ENCODE measurements at places on chromosomes 3 and 15. TPM values are rescaled to one million over a fixed set of nuclear protein-coding genes. Genes with fewer than 3 reads are reported as not detected.

Gene PATL2
- polyA plus RNA-seq = 21.3 TPM

Gene SMCO1
- polyA plus RNA-seq = not detected

Gene GALNT15
- polyA plus RNA-seq = not detected

Gene LYZL4
- polyA plus RNA-seq = not detected

Gene SUCNR1
- 0.07 TPM for polyA plus RNA-seq

Gene STAB1
- polyA plus RNA-seq = not detected

GRCh38 chr15:101022876-101023275, 103.7 kb downstream of the LRRK1 start:
- no peaks in the 10 kb centered on the region for H3K27me3 ChIP-seq
- DNase-seq = no peak
- peaks cover 20% of the 10 kb centered on the region for H3K36me3 ChIP-seq
- H3K4me3 ChIP-seq = no peak overlapping the region
- H3K4me1 ChIP-seq = no peaks in the 10 kb centered on the region

- no peaks in the 10 kb centered on the region for H3K27me3 ChIP-seq
- no peak for DNase-seq
- H3K36me3 ChIP-seq = no peaks in the 10 kb centered on the region
- H3K4me3 ChIP-seq = no peak overlapping the region
- no peak overlapping the region for H3K27ac ChIP-seq
- H3K4me1 ChIP-seq = peaks cover 7% of the 10 kb centered on the region
These were observed 536.4 kb downstream of the UNC13C start for GRCh38 chr15:54514601-54515000.

DNA sequence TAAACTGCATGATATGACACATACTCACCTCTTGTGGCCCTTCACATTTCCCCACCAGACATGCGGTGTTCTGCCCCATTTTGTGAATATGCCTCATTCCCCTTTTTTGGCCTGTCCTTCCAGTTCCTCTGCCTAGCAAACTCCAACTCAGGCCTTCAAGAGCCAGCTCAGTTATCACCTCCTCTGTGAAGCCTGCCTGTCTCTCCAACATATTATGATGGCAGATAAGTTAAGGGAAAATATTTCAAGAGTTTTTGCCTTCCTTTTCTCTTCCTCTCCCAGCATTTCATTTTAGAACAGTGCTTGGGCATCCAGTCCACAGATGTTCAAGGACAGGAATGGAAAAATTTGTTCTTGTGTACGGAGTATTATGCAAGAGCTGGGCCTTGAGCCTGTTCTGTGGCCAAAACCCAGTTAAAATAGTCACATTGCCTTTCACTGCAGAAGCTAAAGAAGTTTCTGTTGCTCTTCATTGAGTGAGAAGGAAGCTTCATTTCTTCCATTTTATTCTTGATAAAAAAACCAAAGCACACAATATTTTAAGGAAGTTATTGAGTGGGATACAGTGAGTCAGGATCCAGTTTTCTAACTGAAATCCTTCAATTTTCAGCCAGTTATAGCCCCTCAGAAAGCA, 192.0 kb downstream of the GHSR start:
- no peak overlapping the region for H3K27ac ChIP-seq
- DNase-seq = no peak
- no peak overlapping the region for H3K4me3 ChIP-seq
- no peaks in the 10 kb centered on the region for H3K27me3 ChIP-seq
- no peaks in the 10 kb centered on the region for H3K4me1 ChIP-seq

DNA sequence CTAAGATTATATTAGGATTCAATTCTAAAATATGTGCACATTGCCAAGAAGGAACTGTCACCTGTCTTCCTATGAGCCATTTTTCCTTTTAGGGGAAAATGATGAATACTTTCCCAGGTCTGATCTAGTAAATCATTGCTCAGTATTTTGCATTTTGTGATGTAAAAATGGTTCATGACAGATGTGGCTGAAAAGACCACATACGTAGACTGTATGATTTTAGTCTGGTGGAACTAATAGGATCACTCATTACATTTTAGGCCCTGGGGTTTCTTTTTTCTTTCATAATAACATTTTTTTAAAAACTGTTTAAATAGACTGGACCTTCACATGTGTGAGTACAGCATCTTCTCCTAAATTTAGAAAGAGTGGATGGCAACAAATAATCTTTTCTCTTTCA, 201.7 kb upstream of the MLF1 start:
- DNase-seq = no peak
- no peak overlapping the region for H3K27ac ChIP-seq
- H3K27me3 ChIP-seq = no peaks in the 10 kb centered on the region
- H3K36me3 ChIP-seq = peaks cover 14% of the 10 kb centered on the region

DNA sequence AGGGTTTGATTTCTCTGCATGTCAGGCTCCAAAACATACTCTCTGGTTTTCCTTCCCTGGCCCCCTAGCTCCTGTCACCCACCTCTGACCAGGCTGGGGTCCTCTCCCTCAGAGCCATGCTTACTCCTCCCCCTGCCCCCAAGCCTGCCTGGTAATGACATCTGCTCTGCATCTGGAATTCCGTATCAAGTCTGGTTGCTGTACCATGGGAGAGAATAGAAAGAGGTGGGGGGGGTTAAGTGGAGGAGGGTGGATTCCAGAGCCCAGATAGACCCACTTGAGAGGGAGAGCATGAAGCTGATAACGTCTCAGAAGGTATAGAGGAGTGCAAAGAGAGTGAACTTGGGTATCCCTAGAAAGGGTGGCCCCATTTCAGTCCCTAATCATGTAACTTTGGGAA, 4.2 kb downstream of the IGDCC4 start:
- H3K27ac ChIP-seq = no peak overlapping the region
- H3K36me3 ChIP-seq = peaks cover 23% of the 10 kb centered on the region
- peaks cover 23% of the 10 kb centered on the region for H3K4me1 ChIP-seq
- H3K4me3 ChIP-seq = no peak overlapping the region
- DNase-seq = no peak

- no peaks in the 10 kb centered on the region for H3K4me1 ChIP-seq
- no peaks in the 10 kb centered on the region for H3K36me3 ChIP-seq
- H3K4me3 ChIP-seq = no peak overlapping the region
- no peak overlapping the region for H3K27ac ChIP-seq
- H3K27me3 ChIP-seq = no peaks in the 10 kb centered on the region
These were observed 11.5 kb downstream of the LIPC start for GRCh38 chr15:58443308-58443707.

DNA sequence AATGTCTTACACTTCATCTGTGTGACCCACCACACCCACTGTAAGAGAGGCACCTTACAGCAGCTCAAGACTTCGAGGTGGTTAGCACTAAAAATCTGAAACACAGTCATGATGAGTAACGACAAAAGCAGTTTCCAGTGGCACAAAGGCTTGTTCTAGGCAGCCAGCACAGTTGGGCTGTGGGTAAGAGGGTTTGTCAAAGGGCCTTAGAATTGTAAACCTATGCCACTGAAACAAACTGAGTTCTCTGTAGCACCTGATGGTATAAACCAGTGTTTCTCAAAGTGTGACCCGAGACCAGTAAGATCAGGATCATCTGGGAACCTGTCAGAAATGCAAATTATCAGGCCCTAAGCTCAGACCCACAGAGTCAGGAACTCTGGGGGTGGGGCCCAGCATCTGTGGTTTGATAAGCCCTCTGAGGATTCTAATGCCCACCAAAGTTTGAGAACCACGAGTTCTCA, 36.5 kb downstream of the DAPK2 start:
- H3K27me3 ChIP-seq = no peaks in the 10 kb centered on the region
- no peak for DNase-seq
- peak overlapping the region; percentile 99 for H3K27ac ChIP-seq
- H3K4me3 ChIP-seq = peak overlapping the region; percentile 92
- H3K4me1 ChIP-seq = peaks cover 31% of the 10 kb centered on the region

GRCh38 chr15:41809121-41809520, 18.8 kb upstream of the JMJD7 start:
- peaks cover 26% of the 10 kb centered on the region for H3K4me1 ChIP-seq
- peaks cover 9% of the 10 kb centered on the region for H3K36me3 ChIP-seq
- H3K4me3 ChIP-seq = no peak overlapping the region
- no peak overlapping the region for H3K27ac ChIP-seq

DNA sequence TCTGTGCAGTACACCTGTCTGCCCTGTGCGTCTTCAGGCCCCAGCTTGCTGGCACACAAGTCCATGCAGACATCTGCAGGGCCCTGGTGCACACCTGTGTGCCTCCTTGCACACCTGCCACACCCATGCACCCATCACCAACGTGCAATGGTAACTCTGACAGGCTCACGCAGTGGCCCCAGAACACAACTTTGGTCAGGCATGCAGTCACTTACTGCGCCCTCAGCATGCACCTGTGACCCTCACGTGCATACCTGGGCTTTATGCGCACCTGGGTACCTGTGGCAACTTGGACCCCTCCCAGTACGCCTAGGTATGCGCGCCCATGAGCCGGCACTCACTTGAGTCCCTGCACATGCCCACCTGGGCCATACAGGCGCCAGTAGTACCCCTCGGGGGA, 1.7 kb downstream of the PLXND1 start:
- DNase-seq = no peak
- H3K27ac ChIP-seq = peak overlapping the region; percentile 76
- peak overlapping the region; percentile 71 for H3K4me3 ChIP-seq
- H3K4me1 ChIP-seq = peaks cover 16% of the 10 kb centered on the region
- H3K27me3 ChIP-seq = peaks cover 41% of the 10 kb centered on the region

GRCh38 chr3:149120051-149120972, 9.1 kb upstream of the HPS3 start:
- no peaks in the 10 kb centered on the region for H3K27me3 ChIP-seq
- no peaks in the 10 kb centered on the region for H3K36me3 ChIP-seq
- no peak overlapping the region for H3K4me3 ChIP-seq
- DNase-seq = peak; percentile 58
- H3K27ac ChIP-seq = peak overlapping the region; percentile 6

DNA sequence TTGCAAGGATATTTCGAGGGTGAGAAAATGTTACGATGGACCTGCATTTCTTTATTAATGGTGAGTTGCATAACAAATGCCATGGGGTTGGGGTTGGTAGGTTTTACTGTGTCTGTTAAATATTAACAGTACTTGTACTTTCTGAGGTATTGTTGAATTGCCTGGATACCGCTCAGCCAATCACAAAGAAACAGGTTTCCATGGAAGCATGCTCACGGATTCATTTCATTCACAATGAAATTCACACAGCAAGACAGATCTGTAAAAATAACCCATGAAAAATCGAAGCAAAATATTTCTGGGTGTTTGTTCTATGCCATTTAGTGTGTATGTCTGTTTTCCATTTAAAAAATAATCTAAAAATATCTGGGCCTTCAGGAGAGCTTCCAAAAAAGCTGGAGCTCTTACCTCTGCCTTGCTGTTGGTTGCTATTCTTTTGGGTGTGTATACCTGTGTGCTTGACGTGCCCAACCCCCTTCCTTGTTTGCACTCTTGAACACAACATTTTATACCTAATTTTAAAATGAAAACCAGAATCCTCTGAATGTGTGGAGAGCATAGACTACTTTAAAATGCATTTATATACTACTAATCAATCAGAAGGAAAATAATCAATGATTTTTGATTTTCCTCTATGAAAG, 479.8 kb upstream of the TBL1XR1 start:
- no peaks in the 10 kb centered on the region for H3K4me1 ChIP-seq
- H3K27ac ChIP-seq = no peak overlapping the region
- no peak for DNase-seq
- no peaks in the 10 kb centered on the region for H3K36me3 ChIP-seq

- H3K4me3 ChIP-seq = no peak overlapping the region
- H3K27me3 ChIP-seq = peaks cover under 1% of the 10 kb centered on the region
- H3K27ac ChIP-seq = no peak overlapping the region
- no peaks in the 10 kb centered on the region for H3K4me1 ChIP-seq
- H3K36me3 ChIP-seq = no peaks in the 10 kb centered on the region
- DNase-seq = no peak
These were observed 57.4 kb downstream of the UMPS start for GRCh38 chr3:124787476-124788195.

DNA sequence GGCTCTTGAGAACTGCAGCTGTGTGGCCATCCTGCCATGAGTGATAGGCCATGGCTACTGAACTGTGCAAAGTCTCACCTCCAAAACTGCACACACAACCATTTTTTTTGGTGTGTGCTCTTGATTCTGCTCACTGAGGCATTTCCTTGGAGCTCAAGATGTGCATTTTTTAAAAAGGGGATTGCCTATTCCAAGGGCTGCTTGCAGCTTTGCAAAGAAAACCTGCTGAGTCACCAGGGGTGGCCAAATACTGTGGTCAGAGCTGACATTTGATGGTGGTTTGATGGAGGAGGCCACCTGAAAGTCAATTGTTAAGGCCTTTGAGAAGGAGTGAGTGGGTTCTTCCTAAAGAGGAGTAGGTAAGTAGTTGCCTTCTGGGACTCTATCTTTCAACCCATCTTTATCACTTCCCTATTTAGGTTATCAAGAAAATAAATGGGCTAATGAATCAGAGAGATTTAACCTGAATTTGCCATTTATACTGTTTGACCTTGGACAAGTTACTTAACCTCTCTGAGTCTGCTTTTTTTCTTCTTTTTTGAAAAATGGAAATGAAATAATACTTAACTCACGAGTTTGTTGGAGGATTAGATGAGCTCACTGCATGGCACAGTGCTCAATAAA, 87.9 kb downstream of the CHST2 start:
- no peak for DNase-seq
- peak overlapping the region; percentile 49 for H3K27ac ChIP-seq
- H3K4me1 ChIP-seq = peaks cover 14% of the 10 kb centered on the region
- H3K27me3 ChIP-seq = no peaks in the 10 kb centered on the region
- H3K36me3 ChIP-seq = no peaks in the 10 kb centered on the region
- no peak overlapping the region for H3K4me3 ChIP-seq

DNA sequence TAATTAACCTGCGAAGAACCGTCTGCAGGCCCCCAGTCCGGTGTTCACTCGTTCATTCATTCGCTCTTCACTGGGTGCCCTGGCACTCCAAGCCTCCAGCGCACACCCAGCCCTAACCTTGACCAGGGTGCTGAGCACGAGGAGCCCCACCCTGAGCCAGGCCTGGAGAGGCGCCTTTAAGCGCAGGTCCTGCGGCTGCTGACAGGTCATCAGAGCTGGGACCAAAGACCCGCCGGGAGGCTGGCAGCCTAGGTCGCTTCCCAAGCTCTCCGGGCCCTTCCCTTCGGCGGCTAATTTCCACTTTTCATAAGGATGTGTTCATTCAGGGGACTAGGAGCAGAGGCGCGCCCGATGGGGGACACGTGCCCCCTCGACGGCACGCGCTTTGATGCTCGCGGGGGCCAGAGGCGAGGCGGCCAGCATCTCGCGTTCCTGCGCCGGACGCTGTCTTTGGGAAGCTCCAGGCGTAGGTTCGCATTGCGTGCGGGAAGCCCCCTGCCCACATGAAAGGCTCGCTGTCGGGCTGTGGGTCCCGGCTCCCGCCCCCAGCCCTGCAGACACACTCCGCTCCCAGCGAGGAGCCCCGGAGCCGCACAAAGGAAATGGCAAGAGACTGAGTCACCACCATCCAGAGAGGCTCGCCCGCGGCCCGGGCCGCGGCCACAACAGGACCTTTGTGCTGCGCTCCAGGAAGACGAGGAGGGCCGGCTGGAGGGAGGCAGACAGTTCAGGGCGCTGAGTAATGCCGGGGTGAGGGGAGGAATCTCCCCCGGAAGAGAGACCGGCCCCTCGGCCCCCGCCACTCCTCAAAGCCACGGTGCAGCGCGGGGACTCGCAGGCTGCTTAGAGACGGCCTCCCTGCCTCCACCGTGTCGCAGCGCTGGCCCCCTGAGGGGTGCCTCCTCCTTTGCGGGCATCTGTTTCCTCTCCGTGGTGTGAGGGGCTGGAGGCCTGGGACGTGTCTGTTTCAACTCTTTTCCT, 266.4 kb upstream of the HES1 start:
- H3K4me3 ChIP-seq = peak overlapping the region; percentile 16
- no peaks in the 10 kb centered on the region for H3K27me3 ChIP-seq
- peak overlapping the region; percentile 57 for H3K27ac ChIP-seq
- H3K36me3 ChIP-seq = no peaks in the 10 kb centered on the region
